ENCODE measurements at places on chromosomes 1 and 21.

- no peak for DNase-seq
These were observed 585.4 kb upstream of the PLXNA2 start for GRCh38 chr1:208829595-208829994.

- DNase-seq: no peak
These were observed 6.2 kb downstream of the RASSF5 start for GRCh38 chr1:206513312-206514111.

GRCh38 chr1:42922687-42923366 is 35.8 kb downstream of the SLC2A1 start:
- DNase-seq: peak; percentile 74

DNA sequence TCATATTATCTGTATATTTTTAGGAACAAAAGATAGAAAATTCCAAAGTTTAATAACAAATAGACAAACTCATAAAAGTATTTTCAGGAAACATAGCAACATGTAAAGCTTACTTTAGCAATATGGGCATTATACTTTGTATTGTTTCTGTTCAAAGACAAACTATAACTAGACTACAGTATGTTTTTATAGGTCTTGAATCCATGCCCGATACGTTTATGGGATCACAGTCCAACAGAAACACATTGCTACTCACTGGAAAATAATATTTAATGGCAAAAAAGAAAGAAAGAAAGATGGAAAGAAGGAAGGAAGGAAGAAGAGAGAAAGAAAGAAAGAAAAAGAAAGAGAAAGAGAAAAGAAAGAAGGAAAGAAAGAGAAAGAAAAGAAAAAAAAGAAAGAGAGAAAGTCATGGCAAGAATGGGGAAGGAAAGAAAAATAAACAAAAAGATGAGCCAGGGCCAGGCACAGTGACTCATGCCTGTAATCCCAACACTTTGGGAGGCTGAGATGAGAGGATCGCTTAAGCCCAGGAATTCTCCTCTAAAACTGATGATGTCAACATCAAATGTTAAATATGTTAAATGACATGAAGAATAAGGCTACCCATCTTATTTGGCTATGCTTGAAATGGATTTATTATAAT is 32.7 kb downstream of the TM2D1 start:
- no peak for DNase-seq

DNA sequence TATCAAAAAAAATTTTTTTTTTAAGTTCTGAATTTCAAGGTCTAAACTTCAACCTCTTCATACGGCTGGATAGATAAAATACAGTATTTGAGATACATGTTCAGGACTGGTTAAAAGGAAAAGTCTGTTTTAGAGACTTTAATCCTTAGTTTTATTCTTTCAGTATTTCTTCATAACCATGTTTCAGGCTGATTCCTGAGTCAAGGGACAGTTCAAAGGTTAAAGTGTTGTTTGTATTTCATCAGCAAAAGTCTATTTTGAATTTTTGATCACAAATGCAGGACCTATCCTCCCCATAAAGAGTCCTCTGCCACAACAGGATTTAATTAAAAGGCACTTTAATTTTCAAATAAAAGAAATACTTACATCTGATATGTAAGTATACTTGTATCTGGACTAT is 53.5 kb downstream of the SELENOF start:
- DNase-seq: no peak

DNA sequence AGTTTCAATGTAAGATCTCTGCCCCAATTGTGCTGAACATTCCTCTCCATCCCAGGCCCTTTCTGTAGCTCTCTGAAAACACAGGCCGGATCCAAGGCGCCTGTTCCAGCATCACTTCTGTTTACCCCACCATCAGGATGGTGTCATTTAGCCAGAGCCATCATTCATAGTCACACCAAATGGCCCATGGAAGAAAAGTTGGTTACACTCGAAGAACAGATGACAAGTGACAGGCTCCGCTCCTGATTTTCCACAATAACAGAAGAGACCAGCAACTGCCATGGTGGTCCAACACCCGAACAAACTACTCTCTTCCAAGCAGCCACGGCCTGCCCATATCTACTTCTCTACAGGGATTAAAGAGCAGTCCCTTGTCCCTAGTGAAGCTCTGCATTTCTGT is 59.9 kb upstream of the PROX1 start:
- DNase-seq: no peak

GRCh38 chr1:205191622-205192021 is 19.9 kb downstream of the DSTYK start:
- no peak for DNase-seq

GRCh38 chr1:46830665-46831322 is 31.9 kb downstream of the CYP4B1 start:
- DNase-seq: no peak

DNA sequence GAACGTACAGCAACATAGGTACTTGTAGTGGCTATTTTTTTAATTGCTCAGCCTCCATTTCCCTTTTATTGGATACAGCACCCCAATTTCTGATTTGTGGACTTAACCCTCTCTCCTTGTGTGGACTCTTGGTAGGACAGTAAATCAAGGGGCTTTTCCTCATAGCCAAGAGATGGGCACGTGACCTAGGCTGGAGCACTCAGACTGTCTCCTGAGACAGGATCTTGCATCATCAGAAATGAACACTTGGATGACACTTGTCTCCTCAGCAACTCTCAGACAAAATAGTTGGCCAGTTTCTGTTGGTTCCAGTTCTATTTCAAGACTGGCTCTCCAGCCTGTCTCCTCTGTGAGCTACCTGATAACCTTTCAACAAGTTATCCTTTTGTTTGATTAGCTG is 112.9 kb upstream of the ZNF678 start:
- DNase-seq: no peak

- DNase-seq: no peak
These were observed 19.3 kb upstream of the PTAFR start for GRCh38 chr1:28195780-28196179.

- DNase-seq: no peak
These were observed 1.1 kb upstream of the TNFRSF18 start for GRCh38 chr1:1207571-1207892.

GRCh38 chr1:154719586-154720327 is 111.8 kb upstream of the ADAR start:
- DNase-seq: no peak

DNA sequence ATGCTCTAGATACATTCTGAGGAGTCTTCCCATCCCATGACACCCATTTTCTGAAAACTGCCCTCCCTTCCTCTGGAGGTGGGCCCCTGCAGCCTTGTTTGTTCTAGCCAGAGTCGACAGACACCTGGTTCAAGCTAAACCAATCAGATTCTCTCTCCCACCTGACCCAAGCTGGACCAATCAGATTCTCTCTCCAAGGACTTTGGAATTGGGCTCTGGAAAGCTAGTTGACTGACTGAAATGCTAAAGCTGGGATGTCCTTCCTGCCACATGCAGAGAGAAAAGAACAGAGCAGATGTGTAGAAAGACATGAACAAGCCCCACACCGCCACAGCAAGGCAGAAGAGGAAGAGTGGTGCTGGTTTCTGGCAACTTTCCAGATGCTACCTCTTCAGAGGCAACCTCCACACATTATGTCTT is 24.6 kb downstream of the ASAP3 start:
- no peak for DNase-seq

GRCh38 chr1:109570414-109570813 is 22.0 kb downstream of the GNAI3 start:
- DNase-seq: no peak

DNA sequence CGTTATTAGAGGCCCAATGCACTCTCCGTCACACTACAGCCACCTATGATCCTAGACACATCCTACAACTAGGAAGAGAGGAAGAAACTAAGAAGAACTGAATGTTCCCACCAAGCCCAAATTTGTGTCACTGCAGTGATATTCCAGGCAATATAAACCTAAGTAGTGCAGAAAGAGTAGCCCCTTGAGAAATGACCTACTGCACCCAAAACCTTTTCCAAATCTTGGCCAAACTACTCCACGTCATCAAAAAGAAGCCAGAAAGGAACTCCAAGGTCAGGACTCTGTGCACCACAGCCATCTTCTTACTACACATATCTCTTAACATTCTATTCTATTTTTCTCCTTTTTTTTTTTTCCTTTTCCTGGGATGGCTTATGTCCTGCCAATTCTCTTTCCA is 60.2 kb downstream of the ADAMTS1 start:
- no peak for DNase-seq

GRCh38 chr1:156689035-156689952 is 12.1 kb upstream of the NES start:
- DNase-seq: peak; percentile 61

GRCh38 chr1:163093169-163093568 is 24.0 kb downstream of the RGS4 start:
- no peak for DNase-seq

DNA sequence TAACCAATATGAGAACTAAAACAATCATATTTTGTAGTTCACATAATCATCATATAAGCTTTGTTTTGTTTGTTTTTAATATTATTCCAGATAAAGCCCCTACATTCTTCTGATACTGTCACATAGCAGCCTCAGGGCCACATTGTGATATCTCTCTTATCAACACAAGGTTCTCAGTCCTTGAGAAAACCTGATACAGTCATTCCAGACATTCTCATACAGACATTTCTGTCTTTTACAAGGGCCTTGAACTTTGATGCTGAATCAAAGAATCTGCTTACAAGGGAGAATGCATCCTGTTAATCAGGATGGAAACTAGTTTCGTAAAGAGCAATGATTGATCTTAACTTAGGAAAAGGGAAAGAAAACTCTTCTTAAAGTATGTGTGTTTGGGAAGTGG is 12.7 kb upstream of the VCAM1 start:
- DNase-seq: no peak

- no peak for DNase-seq
These were observed 66.0 kb downstream of the RGS21 start for GRCh38 chr1:192382758-192383157.

Measured in KG1 (cell line).